ENCODE measurements at places on chromosomes 5 and 9. TPM values are rescaled to one million over a fixed set of nuclear protein-coding genes. Genes with fewer than 3 reads are reported as not detected.

Gene CTSV
- 0.76 TPM for total RNA-seq

Gene SGCD
- 0.38 TPM for total RNA-seq

Gene ANKRD18A
- total RNA-seq: not detected

Gene ST8SIA4
- 9.4 TPM for total RNA-seq

Gene CRHBP
- 0.49 TPM for total RNA-seq
